ENCODE measurements at places on chromosomes 7 and 10. TPM values are rescaled to one million over a fixed set of nuclear protein-coding genes. Genes with fewer than 3 reads are reported as not detected.

DNA sequence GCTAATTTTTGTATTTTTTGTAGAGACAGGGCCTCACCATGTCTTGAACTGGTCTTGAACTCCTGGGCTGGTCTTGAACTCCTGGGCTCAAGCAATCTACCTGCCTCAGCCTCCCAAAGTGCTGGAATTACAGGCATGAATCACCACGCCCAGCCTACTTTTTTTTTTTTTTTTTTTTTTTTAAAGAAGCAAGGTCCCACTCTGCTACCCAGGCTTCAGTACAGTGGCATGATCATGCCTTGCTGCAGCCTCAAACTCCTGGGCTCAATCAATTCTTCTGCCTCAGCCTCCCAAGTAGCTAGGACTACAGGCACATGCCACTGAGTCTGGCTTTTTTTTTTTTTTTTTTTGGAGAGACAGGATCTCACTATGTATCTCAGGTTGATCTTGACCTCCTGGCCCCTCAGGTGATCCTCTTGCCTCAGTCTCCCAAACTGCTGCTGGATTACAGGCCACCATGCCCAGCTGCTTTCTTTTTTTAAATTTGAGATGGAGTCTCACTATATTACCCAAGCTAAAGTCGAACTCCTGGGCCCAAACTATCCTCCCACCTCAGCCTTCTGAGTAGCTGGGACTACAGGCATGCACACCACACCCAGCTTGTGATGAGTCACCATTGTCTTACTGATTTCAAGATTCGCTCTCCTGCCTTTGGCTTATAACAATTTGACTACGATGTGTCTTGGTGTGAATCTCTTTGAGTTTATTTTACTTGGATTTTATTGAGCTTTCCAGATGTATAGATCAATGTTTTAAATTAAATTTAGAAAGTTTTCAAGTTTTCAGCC, 9.0 kb downstream of the RPEL1 start:
- DNase-seq, result no peak

DNA sequence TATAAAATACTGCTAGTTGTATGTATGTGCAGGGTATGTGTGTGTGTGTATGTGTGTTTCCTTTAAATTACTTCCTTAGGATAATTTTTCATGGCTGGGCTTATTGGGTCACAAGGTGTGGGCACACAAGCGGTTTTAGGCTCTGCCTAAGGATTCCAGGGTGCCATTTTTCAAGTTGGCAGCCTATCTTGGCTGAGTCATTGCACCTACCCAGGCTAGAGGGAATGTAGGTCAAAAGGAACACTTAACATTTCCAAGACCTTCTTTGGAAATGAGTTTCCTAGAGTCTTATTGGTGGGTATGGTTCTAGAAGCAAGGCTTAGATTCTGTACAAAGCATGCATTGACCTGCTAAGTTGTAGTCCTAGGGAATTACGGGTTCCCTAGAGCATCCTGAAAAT, 642.1 kb downstream of the LRMDA start:
- DNase-seq, result no peak

DNA sequence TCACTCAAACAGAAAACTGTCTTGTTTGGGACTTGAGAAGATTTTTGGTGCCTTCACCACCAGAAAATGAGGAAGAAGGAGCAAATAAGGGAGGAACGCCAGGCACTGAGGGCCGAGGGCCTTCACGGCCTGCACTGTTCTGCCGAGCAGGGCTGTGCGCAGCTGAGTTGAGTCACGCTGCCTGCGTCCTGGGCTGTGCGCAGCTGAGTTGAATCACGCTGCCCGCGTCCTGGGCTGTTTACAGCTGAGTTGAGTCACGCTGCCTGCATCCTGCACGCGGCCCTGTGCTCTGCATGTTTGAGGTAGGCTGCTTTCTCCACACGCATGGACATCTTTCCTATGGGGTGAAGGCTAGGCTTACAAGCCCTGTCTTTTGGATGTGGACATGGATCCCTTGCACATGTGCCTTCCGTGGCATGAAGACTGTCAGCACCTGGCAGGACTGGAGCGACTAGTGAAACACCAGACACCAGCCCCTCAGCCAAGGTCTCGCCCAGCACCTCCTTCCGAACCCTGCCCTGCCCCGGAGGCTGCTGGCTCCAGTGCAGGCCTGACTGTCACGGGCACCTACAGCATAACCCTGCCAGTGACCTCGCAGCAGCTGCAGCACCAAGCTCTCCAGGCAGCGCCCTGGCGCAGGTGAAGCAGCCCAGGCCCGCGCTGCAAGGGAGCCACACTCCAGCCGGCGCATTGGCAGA, 96.7 kb downstream of the HTR5A start:
- no peak for DNase-seq

- no peak for DNase-seq
These were observed 973.1 kb downstream of the LRMDA start for GRCh38 chr10:76404531-76404930.

GRCh38 chr7:101250324-101250723, 5.4 kb upstream of the FIS1 start:
- DNase-seq, result no peak

GRCh38 chr7:10672186-10672585, 301.5 kb upstream of the PHF14 start:
- DNase-seq, result no peak

DNA sequence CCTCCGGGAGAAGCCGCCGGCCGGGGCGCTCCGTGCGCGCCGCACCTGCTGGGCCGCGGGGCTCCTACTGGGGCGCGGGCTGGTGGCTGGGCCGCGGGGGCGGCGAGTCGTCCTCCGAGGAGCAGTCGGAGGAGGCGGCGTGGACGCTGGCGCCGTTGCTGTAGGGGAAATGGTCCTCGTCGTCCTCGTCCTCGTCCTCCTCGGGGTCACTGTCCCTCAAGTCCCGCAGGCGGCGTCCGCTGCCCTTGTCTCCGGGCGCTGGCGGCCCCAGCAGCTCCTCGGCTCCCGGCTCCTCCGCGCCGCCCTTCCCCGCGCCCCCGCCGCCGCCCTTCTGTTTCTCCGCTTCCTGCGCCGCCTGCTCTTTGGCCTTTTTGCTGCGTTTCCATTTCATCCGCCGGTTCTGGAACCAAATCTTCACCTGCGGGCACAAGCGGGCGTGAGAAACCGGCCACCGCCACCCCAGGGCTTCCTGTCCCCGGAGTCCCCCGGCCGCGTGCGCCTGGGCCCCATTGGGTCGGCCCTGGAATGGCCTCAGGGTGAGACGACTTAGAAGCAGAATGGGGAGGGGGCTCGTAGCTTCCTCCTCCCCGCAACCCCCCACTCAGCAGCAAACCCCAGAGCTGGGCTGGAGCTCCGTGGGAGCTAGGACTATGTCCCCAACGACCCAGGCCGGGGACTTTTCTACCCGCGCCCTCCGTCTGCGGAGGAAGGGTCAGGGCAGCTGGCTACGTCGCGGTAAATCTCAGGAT, 4.8 kb downstream of the MNX1 start:
- peak; percentile 77 for DNase-seq

- no peak for DNase-seq
These were observed 56.0 kb downstream of the MKLN1 start for GRCh38 chr7:131383417-131384285.

GRCh38 chr7:55644567-55644966, 72.3 kb upstream of the VOPP1 start:
- no peak for DNase-seq

BHLHA15 gene
- 0.90 TPM for total RNA-seq

ELFN1 gene
- total RNA-seq, result 16.0 TPM

HOXA6 gene
- not detected for total RNA-seq

EEF1AKMT2 gene
- total RNA-seq, result 28.6 TPM

PIP gene
- not detected for total RNA-seq

FAM107B gene
- total RNA-seq, result 10.1 TPM

OR2A5 gene
- total RNA-seq, result not detected

ZNHIT1 gene
- total RNA-seq, result 58.9 TPM

Measured in H7 (cell line).